ENCODE measurements at places on chromosomes 13 and 19. TPM values are rescaled to one million over a fixed set of nuclear protein-coding genes. Genes with fewer than 3 reads are reported as not detected.

- H3K4me1 ChIP-seq: peaks cover 4% of the 10 kb centered on the region
- no peaks in the 10 kb centered on the region for H3K27me3 ChIP-seq
- no peak overlapping the region for H3K4me3 ChIP-seq
These were observed 22.1 kb downstream of the RAP2A start for GRCh38 chr13:97456047-97456446.

- H3K4me3 ChIP-seq: no peak overlapping the region
- H3K36me3 ChIP-seq: no peaks in the 10 kb centered on the region
- H3K27ac ChIP-seq: no peak overlapping the region
- H3K4me1 ChIP-seq: no peaks in the 10 kb centered on the region
These were observed 1911.9 kb upstream of the PCDH20 start for GRCh38 chr13:63327584-63327983.

DNA sequence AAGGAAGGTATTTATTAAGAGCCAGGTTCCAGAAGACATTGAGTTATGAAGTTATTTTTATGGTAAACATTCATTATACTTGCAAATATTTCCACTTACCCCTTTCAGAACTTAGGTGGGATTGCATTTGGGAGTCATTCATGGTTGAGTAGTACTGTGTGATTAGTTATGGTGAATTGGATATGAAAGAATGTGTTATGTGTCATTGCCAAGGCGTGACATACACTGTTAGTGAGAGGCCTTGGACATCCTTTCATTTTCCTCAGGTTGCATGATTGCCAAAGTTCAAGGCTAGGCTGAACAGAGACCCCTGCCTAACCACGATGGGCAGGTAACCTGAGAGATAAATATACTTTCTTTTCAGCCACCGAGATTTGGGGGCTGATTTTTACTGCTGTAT, 40.9 kb upstream of the MYO16 start:
- no peak overlapping the region for H3K4me3 ChIP-seq
- no peak overlapping the region for H3K27ac ChIP-seq
- DNase-seq: no peak
- H3K4me1 ChIP-seq: no peaks in the 10 kb centered on the region
- H3K27me3 ChIP-seq: peaks cover 46% of the 10 kb centered on the region
- H3K36me3 ChIP-seq: no peaks in the 10 kb centered on the region

GRCh38 chr13:113155201-113155600, 3.2 kb upstream of the PROZ start:
- no peak overlapping the region for H3K4me3 ChIP-seq
- peak; percentile 44 for DNase-seq
- H3K4me1 ChIP-seq: peaks cover 24% of the 10 kb centered on the region
- H3K27ac ChIP-seq: no peak overlapping the region

Gene PSG11
- not detected for total RNA-seq

- no peak for DNase-seq
- H3K27me3 ChIP-seq: no peaks in the 10 kb centered on the region
- H3K4me1 ChIP-seq: no peaks in the 10 kb centered on the region
- no peaks in the 10 kb centered on the region for H3K36me3 ChIP-seq
- H3K4me3 ChIP-seq: no peak overlapping the region
These were observed 826.9 kb downstream of the UQCRFS1 start for GRCh38 chr19:28386066-28386465.

Gene CGB8
- total RNA-seq: not detected

- peaks cover 49% of the 10 kb centered on the region for H3K4me1 ChIP-seq
- peaks cover 10% of the 10 kb centered on the region for H3K36me3 ChIP-seq
- DNase-seq: no peak
- H3K27me3 ChIP-seq: no peaks in the 10 kb centered on the region
- peak overlapping the region; percentile 97 for H3K27ac ChIP-seq
- peak overlapping the region; percentile 99 for H3K4me3 ChIP-seq
These were observed 1.6 kb downstream of the PLEKHG2 start for GRCh38 chr19:39413911-39414608.

GRCh38 chr13:110432522-110432921, 125.4 kb downstream of the COL4A2 start:
- H3K27me3 ChIP-seq: no peaks in the 10 kb centered on the region
- peaks cover 57% of the 10 kb centered on the region for H3K4me1 ChIP-seq
- no peak for DNase-seq
- no peak overlapping the region for H3K4me3 ChIP-seq

DNA sequence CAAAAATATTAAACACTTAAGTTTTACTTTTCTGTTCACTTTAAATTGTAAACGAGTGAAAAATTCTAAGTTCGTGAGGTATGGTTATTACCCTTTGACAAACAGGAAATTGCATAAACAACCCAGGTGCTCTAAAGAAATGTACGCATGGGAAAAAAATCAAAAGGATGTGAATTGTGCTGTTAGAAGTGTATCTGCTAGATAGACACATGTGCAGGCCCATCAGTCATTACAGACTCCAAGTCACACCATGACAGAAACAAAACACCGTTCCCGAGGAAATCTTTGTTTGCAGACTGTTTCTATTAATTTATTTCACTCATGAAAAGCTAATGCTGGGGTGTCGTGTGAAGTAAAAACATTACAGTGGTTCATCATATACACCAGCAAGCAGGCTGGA, 17.0 kb upstream of the DOCK9 start:
- H3K27me3 ChIP-seq: no peaks in the 10 kb centered on the region
- H3K36me3 ChIP-seq: no peaks in the 10 kb centered on the region

Gene POU2F2
- total RNA-seq: 1.0 TPM

DNA sequence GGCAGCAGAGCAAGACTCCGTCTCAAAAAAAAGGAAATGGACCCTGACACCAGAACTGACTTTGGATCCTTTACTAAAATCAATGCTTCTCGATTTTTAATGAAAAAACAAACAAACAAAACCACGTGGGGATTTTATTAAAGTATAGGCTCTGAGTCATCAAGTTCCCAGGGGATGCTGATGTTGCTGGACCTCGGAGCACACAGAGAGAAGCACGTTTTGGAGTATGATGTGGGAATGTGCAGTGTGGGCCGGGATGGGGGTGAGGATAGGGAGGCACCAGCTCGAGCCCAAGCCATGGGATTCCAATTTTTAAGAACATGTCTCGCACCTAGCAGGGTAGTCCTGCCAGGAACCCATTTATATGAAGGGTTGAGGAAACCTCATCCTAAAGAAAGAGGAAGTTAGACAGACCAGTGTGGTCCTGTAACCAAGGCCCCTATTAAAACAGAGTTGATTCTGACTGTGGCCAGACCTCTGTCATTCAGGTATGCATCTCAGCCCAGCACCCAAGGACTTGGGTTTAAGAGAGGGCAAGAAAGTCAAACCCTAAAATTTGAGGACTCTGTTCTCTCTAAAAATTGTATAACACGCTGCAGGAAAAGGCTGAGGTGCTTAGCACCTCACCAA, 6.4 kb downstream of the FLT1 start:
- peaks cover 15% of the 10 kb centered on the region for H3K27me3 ChIP-seq
- peaks cover 19% of the 10 kb centered on the region for H3K4me1 ChIP-seq
- no peak overlapping the region for H3K27ac ChIP-seq
- H3K36me3 ChIP-seq: no peaks in the 10 kb centered on the region
- no peak for DNase-seq

Gene FCGBP
- total RNA-seq: 0.21 TPM

Gene NAPSA
- total RNA-seq: 1.3 TPM

Data from osteocyte (in vitro differentiated cells).